ENCODE measurements at places on chromosomes 7 and 10.

GRCh38 chr7:3187444-3188040, 113.5 kb upstream of the SDK1 start:
- no peak for DNase-seq

DNA sequence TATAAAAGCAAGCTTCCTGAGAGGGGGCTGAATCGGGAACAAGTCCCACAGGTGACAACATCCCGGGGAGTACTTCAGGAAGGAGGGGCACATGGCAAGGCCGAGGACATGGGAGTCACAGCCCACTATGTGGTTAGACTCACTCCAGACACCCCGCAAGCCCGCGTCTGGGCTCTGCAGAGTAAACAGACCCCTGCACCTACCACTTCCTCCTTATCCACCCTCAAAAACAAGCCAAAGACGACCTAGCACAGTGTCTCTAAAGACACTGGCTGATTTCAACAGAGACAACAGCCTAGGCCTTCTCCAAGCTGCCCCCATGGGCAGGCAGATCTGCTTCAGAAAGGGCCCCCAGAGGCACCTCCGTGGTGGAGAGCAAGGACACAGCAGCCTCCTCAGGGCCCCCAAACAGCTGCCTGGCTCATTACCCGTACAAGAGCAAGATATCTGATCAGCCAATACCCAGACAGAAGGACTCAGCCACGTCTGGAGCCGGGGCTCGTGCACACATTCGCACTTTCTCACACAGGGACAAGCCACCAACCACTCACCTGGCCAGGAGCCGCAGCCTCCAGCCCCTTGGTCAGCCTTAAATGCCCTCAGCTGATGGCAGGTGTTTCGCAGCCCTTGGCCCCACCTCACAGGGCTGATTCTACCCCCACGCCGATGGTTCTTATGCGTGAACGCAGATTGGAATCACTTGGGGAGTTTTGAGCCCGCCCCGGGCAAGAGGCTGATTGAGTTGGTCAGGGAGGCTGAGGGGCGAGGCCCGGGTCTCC, 10.7 kb upstream of the KPNA7 start:
- no peak for DNase-seq

DNA sequence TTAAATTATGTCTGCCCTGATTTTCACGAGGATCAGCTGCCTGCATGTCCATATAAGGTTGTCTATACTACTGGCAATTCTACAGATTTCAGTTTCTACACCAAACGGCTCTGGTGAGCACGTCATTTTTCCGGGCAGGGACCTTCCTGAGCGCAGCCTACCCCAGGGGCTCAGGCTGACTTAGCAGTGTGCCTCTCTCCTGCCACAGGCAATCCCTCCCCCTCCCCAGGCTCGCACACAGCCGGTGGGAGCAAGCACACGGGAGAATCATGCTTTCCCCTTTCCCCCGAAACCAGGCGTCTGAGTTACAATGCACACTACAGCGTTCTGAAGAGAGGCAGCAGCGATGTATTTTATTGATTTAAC, 1.7 kb downstream of the KLF6 start:
- DNase-seq = peak; percentile 57

- DNase-seq = no peak
Observed at GRCh38 chr7:73307436-73307835, 1.2 kb downstream of the NSUN5 start.

GRCh38 chr7:92773808-92774207, 62.6 kb downstream of the CDK6 start:
- DNase-seq = no peak

GRCh38 chr10:85666102-85666501, 700.5 kb downstream of the GRID1 start:
- no peak for DNase-seq

GRCh38 chr7:10355816-10356215, 617.9 kb upstream of the PHF14 start:
- DNase-seq = no peak

GRCh38 chr7:55348502-55348901, 16.6 kb upstream of the LANCL2 start:
- DNase-seq = peak; percentile 31

DNA sequence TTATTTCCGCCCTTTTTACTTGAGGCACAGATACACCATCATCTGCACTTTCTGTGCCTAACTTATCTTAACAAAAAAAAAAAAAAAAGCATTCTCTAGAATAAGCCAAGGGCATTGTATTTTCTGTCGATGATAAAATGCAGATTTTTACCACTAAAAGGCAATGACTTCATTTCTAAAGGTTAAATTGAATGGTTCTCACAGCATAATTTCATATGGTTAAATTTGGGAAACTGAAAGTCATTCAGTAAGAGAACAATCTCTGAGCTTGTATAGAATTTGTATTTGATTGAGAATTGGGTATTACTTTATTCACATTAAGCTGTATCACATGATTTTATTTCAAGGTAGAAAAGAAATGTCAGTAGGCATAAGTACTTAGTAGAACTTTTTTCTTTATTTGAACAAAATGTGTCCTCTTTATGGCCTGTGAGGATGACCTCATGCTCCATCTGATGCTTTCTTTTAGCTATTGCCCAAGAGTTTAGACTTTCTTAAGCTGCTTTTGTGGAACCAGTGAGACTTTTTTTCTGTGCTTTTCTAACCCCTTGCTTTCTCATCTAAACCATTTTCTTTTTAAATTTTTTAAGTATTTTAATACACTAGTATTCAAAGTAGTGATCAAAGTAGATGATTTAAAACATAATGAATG, 110.3 kb downstream of the LRRC4 start:
- no peak for DNase-seq

GRCh38 chr7:28203508-28204240, 23.1 kb upstream of the JAZF1 start:
- peak; percentile 53 for DNase-seq

DNA sequence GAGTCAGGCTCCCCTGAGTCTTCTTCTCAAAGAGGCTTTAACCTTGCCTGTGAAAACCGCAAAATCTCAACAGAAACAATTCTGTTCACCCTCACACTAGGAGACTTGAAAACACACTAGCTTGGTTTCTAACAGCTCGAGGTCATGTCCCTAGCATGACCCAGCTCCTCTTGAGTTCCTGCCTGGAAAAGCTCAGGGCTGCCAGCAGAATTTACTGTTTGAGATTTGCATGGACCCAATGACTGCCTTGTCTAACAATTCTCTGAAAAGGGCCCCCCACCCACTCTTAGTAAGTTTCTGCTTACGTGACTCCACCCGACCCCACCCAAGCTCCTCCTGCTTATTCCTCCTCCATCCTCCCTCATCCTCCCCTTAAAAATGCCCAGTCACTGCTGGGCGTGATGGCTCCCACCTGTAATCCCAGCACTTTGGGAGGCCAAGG, 85.1 kb upstream of the KMT2C start:
- no peak for DNase-seq

DNA sequence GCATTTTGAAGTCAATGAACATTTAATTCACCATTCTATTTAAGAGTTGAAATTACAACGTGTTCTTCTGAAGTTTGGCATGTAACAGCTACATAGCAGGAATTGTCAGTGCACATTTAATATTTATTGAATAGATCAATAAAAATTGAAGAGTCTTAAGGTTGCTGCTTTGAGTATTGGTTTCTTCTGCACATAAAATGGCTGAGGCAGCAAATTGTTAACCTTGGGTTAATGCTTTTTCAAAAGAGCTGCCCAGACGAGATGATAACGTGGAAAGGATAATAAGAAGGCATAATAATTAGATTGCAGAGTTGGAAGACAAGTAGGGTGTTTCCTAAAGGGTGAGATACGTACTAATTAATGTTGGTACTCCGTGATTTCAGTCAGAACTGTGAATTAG, 203.7 kb downstream of the AGMO start:
- no peak for DNase-seq

DNA sequence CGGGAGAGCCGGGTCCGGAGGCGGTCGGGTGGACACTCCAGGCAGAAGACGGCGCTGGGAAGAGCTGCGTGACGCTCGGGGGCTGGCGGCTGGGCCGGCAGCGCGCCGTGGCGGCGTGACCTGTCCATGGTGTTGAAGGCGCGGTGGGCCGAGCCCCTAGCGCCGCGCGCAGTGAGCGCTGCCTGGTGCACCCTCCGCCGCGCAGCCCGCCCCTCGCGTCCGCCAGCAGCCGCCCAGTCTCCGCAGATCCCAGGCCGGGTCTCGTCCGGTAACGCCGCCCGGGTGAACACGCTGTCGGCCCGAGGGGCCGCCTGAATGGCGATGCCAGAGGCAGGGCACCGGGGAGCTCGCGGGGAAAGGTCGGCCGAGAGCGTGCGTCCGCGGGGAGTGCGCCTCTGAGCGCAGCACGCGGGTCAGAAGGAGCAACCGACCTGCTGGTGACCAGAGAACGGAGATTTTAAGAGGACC, 657 bp upstream of the TMEM178B start:
- DNase-seq = no peak

DNA sequence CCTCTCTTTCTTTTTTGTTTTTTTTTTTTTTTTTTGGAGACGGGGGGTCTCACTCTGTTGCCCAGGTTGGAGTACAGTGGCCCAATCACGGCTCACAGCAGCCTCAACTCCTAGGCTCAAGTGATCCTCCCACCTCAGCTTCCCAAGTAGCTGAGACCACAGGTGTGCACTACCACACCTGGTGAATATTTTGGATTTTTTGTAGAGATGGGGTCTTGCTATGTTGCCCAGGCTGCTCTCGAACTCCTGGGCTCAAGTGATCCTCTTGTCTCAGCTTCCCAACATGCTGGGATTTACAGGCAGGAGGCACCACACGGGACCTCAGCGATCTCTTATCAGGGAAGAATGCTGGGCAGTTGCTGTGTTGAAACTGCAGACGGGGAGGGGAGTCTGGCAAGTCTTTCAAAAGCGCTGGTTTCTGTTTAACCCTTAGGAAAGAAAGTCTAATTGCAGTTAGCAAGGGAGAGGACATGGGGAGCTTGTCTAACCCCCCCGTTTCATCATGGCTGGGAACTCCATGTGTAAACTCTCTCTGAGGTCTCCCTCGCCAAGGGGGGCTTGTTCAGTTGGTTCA, 39.6 kb upstream of the LMTK2 start:
- no peak for DNase-seq

DNA sequence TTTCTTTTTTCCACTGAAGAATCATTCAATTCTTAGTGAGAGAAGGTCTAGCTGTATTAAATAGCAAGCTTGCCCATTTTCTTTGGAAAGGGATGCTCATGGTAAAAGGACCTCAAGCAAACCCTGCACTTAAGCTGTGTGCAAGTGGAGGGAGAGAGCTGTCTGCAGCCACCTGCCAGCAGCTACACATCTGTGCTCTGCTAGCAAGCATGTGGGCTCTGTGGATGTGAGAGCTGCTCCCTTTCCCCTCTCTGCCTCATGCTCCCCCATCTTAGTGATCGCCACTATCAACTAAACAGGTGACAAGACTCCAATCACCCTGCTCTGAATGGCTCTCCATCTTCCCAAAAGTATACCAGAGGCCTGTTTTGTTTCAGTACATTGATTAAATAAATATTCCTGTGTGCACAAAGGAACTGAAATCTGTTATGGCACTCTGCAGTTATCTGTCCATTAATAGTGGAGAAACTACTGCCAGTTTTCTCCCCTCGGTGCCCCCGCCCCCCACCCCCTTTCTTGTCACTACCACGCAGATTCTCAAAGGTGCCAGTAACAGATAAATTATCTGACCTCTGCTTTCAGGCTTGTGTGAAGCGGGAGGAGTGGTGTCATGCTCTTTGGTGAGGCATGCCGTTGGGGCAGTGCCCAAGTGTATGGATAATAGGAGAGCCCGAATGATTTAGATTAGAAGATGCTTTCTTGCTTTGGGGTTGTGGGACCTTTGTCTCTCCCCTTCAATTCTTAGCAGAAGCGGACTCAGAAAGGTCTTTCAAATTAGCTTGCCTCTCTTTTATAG, 26.4 kb downstream of the AUTS2 start:
- no peak for DNase-seq

DNA sequence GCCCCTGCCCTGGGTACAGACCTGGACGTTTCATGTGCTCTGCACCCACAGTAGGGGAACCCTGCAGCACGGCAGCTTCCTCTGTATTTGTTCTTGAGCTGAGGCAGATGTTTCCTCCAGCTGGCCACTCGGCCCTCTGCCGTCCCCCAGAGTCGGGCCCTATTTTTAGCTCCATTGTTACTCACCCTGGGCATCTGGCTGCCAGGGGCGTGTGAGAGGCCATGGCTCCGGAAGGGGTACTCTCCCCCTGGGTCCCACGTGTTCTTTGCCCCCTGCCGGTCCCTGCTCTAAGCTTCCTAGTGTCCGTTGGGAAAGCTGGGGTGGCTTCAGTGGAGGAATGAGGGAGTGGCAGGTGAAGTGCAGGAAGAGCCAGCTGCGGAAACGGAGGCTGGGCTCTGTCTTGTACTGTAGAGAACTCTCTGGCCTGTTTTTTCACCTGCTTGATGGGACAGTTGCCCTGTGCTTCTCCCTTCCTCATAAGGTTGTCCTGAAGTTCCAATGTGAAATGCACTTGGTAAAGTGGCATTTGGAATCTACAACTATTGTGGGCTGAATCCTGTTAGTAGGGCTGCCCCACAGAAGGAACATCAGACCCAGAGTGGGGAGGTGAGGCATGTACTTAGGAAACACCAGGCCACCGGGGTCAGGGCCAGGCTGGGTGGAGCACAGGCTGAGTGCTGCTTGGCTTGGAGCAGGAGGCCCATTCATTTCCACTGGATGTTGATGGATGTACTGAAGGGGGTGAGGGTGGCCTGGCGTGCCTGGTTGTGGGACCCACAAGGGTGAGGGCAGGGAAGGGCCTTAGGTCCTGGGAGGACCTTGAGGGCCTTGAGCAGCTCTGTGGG, 30.6 kb downstream of the PALD1 start:
- DNase-seq = no peak

DNA sequence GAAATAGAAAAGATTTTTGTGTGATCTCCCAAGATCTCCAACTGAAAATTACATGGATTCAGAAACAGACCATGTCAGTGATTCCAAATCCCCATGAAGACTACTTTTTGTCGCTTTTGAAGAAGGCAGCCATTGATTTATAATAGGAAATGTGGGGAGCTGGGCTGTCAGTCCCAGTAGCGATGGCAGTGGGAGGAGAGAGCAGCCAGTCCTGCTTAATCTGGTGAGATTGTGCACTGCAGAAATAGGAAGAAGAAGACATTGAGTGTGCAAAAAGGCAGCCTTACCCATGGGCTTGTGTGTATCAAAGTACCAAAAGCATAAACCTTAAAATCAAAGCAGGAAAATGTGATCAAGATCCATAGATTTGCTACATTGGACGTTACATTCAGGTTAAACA, 4.8 kb downstream of the ADRB1 start:
- DNase-seq = no peak
